HepG2 (cell line): ENCODE measurements at places on chromosomes 5 and 9. TPM values are rescaled to one million over a fixed set of nuclear protein-coding genes. Genes with fewer than 3 reads are reported as not detected.

The ZDHHC12 gene
- 18.3 and 28.0 TPM in 2 replicates for total RNA-seq

The TTC39B gene
- total RNA-seq: 18.5 and 19.4 TPM in 2 replicates

The PCDHA2 gene
- not detected in 2 replicates for total RNA-seq

The GPX8 gene
- total RNA-seq: 0.32 and 0.33 TPM in 2 replicates

The GPR151 gene
- not detected in 2 replicates for total RNA-seq

The IFNA6 gene
- total RNA-seq: not detected in 2 replicates

The SMU1 gene
- 36.6 and 51.5 TPM in 2 replicates for total RNA-seq

- H3K4me1 ChIP-seq: peaks cover 66% of the 10 kb centered on the region
- peak overlapping the region; percentile 100 for H3K27ac ChIP-seq
- H3K4me3 ChIP-seq: peak overlapping the region; percentile 40; the same call in 1 of the 2 replicates
- peak; percentile 97 for DNase-seq
These were observed 688.2 kb upstream of the CDH6 start for GRCh38 chr5:30505014-30505886.

DNA sequence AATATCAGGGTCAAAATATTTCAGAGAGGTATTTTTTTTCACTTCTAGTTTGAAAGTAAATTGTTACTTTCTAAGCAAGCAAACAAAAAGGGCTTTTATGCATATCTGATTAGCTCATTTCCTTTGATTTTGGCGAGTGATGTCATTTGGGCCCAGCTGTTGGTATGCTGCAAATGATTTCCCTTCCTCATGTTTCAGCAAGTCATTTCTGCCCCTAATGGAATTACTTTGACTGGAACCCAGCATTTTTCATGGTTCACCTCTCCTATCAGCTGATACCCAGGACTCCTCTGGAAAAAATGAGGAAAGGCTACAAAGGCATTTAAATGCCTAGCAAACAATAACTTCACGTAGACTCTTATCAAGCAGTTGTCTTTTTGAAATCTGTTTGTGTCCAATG is 500.6 kb downstream of the EBF1 start:
- no peak for DNase-seq
- H3K4me3 ChIP-seq: no peak overlapping the region
- no peaks in the 10 kb centered on the region for H3K4me1 ChIP-seq
- H3K27ac ChIP-seq: no peak overlapping the region
- H3K27me3 ChIP-seq: no peaks in the 10 kb centered on the region

- no peaks in the 10 kb centered on the region for H3K27me3 ChIP-seq
- DNase-seq: no peak
- no peaks in the 10 kb centered on the region for H3K36me3 ChIP-seq
These were observed 129.1 kb upstream of the BOD1 start for GRCh38 chr5:173745557-173745956.

DNA sequence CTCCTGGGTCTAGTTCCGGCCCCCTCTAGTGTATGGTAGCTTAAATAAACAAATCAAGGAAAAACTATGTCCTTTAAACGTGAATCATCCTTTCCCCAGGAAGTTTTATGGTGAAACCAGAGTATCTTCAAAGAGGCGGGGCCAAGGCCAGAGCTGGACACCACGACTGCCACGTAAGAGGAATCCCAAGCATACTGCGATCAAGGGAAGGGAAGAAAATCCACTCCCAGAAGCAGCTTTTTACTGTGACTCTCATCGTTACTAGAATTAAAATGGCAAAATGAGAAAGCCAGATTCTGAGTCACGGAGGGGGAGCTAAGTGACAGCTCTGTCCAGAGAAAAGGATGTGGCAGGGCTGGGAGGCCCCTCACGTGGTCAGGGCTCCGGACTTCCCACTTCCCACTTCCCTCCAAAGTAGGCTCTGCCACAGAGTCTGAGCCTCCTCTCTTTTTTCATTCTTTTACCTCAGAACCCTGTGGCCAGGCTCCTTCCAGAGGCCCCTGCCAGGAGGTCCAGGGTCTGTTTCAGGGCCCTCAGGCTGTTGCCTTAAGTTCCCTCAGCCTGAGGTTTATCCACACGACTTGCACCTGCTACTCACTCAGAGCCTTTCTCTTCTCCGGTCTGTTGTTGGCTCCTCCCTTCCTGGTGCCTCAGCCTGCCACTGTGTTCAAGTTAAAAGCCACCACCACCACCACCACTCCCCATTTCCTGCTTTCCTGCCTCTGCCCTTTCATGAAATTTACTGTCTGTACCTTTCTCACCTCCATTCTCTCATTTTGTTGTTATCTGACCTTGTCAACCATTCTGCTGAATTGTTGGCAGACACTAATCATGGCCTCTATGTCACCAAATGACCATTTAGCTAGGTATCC is 1.4 kb upstream of the GLRX start:
- H3K36me3 ChIP-seq: 0 out of 2 replicates have a peak, but pooled peaks cover 1% of the 10 kb centered on the region
- DNase-seq: peak; percentile 89

DNA sequence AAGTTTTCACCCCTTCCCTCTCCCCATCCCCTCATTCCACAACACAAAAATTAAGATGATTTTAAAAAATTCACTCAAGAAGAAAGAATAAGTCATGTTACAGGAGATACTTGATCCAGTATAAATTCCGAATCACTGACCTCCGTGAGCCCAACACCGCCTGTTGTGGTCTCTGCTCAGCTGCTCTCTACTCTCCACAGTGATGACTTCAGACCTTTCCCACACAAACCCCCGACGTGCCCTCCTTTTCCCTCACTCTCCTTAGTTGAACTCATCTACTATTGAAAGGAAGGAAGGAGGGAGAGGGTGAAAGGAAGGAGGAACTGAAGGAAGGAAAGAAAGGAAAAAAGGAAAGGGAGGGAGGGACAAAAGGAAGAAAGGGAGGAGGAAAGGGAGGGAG is 55.1 kb downstream of the ZNF354C start:
- H3K4me3 ChIP-seq: no peak overlapping the region
- no peaks in the 10 kb centered on the region for H3K36me3 ChIP-seq
- peaks cover 12% of the 10 kb centered on the region; the same call in 1 of the 3 replicates for H3K27me3 ChIP-seq
- H3K4me1 ChIP-seq: no peaks in the 10 kb centered on the region

DNA sequence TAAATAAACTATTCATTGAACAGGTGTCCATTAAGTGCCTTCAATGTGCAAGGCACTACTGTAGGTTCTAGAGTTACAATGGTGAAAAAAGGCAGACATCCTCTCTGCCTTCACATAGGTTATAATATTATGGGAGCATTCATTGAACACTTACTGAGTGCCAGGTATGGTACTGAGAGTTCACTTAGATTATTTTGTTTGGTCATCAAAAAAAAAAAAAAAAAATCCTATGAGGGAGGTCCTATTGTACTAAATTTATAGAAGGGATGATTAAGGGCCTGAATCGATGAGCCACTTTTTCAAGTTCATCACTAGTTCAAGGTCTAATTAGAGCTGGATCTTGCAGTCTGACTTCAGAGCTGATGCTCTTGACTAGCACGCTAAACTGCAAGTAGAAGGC is 22.8 kb upstream of the PANK3 start:
- H3K4me1 ChIP-seq: peaks cover 58% of the 10 kb centered on the region
- no peak overlapping the region for H3K27ac ChIP-seq

DNA sequence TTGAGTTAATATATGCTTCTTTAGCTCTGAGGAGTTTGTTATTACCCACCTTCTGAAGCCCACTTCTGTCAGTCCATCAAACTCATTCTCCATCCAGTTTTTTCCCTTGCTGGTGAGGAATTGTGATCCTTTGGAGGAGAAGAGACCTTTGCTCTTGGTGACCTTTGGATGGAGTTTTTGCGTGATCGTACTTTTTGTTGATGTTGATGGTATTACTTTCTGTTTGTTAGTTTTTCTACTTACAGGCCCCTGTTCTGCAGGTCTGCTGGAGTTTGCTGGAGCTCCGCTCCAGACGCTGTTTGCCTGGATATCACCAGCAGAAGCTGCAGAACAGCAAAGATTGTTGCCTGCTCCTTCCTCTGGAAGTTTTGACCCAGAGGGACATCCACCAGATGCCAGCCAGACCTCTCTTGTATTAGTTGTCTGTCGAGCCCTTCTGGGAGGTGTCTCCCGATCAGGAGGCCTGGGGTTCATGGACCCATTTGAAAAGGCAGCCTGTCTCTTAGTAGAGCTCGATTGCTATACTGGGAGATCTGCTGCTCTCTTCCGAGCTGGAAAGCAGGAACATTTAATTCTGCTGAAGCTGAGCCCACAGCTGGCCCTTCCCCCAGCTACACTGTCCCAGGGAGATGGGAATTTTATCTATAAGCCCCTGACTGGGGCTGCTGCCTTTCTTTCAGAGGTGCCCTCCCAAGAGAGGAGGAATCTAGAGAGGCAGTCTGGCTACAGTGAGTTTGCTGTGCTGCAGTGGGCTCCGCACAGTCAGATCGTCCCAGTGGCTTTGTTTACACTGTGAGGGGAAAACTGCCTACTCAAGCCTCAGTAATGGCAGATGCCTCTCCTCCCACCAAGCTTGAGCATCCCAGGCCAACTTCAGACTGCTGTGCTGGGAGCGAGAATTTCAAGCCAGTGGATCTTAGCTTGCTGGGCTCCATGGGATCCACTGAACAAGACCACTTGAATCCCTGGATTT is 445.5 kb downstream of the MAN2A1 start:
- H3K36me3 ChIP-seq: no peaks in the 10 kb centered on the region
- peaks cover 20% of the 10 kb centered on the region for H3K4me1 ChIP-seq
- H3K4me3 ChIP-seq: peak overlapping the region; percentile 24; the same call in 1 of the 2 replicates

DNA sequence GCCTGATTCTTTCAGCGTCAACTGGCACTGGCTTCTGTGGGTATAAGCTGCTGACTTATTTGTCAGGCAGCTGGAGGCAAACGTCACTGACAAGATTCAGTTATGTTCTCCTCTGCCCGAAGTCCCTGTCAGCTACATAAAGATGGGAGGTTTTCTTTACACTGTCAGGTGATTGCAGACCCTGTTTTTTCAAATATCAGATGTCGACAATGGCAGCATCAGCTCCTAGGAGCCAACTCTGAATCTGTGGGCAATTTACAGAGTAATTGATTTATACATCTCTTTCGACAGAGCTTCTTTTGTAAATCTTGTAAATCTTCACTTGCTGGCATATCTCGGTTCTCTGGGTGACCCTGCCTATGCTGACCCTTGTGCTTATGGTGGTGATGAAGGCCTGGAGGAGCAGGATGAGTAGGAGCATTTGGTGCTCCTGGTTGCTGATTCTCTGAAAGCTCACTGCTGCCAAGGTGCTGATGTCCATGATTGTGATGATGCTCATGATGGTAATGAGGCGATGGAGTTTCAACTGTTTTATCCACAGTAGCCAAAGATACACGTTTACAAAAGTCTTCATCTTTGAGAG is 10.9 kb downstream of the SELENOP start:
- H3K4me1 ChIP-seq: peaks cover 6% of the 10 kb centered on the region; the same call in 1 of the 2 replicates
- H3K36me3 ChIP-seq: peaks cover 37% of the 10 kb centered on the region
- peak overlapping the region; percentile 20 for H3K27ac ChIP-seq
- H3K4me3 ChIP-seq: no peak overlapping the region
- no peaks in the 10 kb centered on the region for H3K27me3 ChIP-seq

- H3K27ac ChIP-seq: no peak overlapping the region
- H3K4me3 ChIP-seq: no peak overlapping the region
- DNase-seq: no peak
- no peaks in the 10 kb centered on the region for H3K4me1 ChIP-seq
These were observed 463.1 kb downstream of the DMAC1 start for GRCh38 chr9:7336356-7337065.

GRCh38 chr5:118596255-118596654 is 392.1 kb downstream of the DTWD2 start:
- H3K4me1 ChIP-seq: no peaks in the 10 kb centered on the region
- no peak overlapping the region for H3K4me3 ChIP-seq
- no peak overlapping the region for H3K27ac ChIP-seq
- DNase-seq: no peak
- H3K27me3 ChIP-seq: no peaks in the 10 kb centered on the region

DNA sequence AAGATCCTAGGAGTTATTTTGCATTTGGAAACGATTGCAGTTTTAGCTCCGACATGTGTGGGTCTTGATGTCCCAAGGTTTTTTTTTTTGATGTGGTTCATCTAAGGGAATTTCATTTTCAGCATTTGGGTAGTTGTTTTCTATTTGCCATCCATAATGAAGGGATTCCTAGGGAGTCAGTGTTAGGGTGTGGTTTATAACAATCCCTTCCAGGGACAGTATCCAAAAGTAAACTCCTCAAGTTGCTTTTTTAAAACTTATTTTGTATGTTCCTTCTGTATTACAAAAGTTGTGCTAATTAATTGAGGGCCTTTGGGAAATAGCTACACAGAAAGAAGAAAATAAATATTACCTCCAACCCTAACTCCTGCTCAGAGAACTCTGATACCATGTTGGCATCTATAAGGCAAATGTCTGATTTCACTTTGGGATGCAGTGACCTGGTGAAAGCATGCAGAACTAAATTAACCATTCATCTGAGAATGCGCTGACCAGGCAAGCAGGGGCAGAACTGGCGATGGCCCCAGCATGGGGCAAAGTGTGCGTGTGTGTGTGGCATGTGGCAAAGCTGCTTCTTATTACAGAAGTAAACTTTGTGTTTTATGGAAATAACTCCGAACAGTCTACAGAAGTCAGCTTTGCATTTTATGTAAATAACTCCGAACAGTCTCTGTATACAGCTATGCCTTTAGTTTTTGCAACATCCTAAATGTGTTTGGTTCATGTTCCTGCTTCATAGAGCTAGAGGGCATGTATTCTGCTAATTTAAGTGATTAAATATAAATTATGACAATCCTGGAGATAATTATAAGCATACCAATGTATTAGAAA is 237.2 kb downstream of the TRPM3 start:
- no peak overlapping the region for H3K27ac ChIP-seq
- no peaks in the 10 kb centered on the region for H3K36me3 ChIP-seq
- H3K27me3 ChIP-seq: no peaks in the 10 kb centered on the region
- no peak overlapping the region for H3K4me3 ChIP-seq
- H3K4me1 ChIP-seq: no peaks in the 10 kb centered on the region
- no peak for DNase-seq

DNA sequence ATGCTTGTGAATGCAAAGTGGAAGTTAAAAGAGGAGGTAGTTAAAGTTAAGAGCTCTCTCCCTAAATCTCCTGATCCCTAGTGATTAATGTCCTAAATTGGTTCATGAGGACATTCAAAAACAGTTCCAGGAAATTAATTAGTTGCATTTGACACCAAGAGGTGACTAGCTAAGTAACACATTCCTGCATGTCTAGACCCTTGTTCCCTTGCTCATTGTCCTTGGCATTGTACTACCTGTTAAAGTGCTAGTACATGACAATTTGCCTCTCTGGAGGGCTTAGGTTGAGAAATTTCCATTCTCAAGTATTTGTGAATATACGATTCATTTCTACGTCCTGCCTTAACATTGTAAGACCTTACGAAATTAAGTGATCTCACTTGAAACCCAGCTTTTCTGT is 278.6 kb upstream of the CDH10 start:
- no peaks in the 10 kb centered on the region for H3K4me1 ChIP-seq
- H3K36me3 ChIP-seq: no peaks in the 10 kb centered on the region
- H3K27me3 ChIP-seq: no peaks in the 10 kb centered on the region

DNA sequence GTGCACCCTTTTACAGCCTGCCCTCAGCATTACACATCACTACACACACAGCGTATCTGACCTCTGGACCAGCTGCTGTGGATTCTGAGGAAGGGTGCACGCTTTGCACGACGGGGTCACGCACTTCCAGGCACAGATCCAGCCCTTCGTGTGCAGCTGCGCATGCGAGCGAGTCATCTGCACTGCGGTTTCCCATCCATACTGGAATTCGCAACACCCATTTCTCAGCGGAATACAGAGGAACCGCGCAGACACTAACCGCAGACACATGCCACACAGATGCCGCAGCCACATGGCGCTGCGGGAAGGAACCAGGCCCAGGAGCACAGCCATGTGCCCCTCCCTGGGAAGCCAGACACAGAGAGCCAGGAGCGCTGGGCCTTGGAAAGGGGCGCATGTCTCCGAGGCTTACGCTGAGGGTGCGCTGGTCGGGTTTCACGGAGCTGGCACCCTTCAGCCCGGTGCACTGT is 43.5 kb downstream of the PNPLA7 start:
- no peak overlapping the region for H3K4me3 ChIP-seq
- H3K4me1 ChIP-seq: peaks cover 12% of the 10 kb centered on the region
- no peak overlapping the region for H3K27ac ChIP-seq
- H3K36me3 ChIP-seq: no peaks in the 10 kb centered on the region
- peaks cover 3% of the 10 kb centered on the region; the same call in 1 of the 3 replicates for H3K27me3 ChIP-seq

- no peak overlapping the region for H3K27ac ChIP-seq
- no peaks in the 10 kb centered on the region for H3K36me3 ChIP-seq
- no peaks in the 10 kb centered on the region for H3K4me1 ChIP-seq
- H3K4me3 ChIP-seq: no peak overlapping the region
These were observed 64.2 kb downstream of the MYO10 start for GRCh38 chr5:16871746-16872339.
